ENCODE measurements at places on chromosomes 3 and 15.

DNA sequence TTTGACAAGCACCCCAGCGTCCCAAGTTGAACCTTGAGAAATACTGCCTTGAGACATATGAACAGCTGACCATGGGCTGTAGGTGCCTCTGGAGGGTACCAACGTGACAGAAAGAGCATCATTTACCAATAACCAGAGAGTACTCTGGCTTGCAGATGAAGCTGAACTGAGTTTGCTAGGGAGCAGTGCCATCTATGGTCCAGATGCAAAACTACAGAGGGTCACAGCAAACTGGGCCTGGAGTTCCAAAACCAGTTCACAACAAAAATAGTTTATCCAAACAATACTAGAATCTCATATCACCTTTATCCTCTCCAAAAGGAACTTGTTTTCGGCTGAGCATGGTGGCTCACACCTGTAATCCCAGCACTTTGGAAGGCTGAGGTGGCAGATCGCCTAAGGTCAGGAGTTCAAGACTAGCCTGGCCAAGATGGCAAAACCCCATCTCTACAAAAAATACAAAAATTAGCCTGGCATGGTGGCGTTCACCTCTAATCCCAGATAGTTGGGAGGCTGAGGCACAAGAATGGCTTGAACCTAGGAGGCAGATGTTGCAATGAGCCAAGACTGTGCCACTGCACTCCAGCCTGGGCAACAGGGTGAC lies 69.3 kb downstream of the CHAC1 start:
- DNase-seq, result peak; percentile 23

DNA sequence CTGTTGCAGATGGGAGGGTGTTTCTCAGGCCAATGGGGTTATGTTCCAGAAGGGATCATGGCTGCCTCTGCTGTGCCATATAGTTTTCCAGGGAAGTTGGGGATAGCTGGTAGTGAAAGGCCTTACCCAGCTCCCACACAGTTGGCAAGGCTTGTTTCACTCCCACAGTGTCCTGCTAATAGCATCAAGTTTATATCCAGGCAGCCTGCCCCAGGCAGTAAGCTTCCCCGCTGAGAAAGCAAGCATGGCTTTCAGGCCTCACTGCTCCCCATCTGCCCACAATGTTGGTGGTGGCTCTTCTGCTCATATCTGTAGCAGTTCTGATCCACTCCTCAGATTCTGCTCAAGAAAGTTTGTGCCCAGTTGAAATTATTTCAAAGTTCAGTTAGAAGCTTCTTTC lies 50.9 kb upstream of the DCBLD2 start:
- DNase-seq, result no peak

DNA sequence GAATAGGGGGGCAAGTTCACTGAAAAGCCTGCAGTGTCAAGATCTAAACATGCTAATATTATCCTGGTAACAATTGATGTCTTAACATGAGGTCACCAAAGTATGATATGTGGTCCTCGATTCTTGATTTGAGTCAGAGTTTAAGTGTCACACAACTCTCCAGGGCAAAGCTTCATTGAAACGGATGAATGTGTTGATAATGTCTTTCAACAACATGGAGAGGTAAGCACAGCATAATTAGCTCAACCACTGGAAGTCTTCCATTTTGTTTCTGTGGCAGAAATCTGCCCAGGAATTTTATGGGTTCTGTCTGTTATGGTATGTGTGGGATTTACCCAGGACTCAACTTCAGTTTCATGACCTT lies 591.5 kb downstream of the ZNF385D start:
- no peak for DNase-seq

DNA sequence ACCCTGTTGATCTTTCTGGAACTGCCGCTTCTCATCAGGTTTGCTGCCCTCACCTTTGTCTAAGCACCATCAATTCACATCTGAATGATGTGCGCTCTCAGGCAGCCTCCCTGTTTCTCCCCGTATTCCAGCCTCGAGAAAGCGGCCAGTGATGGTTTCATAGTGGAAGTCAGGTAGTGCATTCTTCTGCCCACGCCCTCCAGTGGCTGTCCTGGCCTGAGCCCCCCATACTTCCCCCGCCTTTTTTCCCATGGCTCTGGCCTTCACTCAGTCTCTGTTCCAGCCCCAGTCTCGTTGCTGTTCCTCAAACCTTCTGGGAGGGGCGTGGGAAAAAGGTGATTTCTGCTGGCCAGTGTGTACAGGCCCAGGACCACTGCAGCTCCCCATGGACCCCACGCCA lies 101.3 kb downstream of the ASB7 start:
- DNase-seq, result no peak

GRCh38 chr3:6779140-6779539 lies 81.8 kb upstream of the GRM7 start:
- DNase-seq, result no peak

DNA sequence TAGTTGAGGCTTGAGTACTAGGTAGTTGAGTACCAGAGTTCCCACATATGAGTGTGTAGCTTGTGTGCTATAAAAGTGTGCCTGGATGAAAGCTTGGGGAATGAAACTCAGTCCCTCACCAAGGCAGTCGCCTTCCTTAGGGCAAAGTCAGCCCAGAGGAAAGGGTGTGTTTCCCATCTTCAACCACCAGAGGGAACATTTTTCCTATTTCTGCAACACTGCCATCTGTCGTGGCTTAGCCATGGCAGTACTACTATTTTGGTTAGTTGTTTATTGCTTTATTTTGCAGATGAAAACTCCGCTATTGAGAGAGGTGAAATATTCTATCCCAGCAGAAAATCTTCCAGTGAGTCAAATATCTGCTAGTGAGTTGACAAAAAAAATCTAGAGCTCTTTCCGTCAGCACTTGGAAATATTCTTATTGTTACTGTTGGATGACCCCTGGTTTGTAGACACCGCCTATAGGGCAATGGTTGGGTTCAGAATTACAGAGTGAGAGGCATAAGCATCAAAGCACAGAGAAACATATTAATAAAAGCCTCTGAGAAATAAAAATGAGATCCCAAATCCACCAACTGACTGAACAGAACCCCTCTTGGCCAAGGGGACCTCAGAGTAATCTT lies 239.9 kb downstream of the CPNE4 start:
- DNase-seq, result peak; percentile 15

GRCh38 chr15:31169558-31169957 lies 68.0 kb upstream of the TRPM1 start:
- DNase-seq, result no peak

- DNase-seq, result peak; percentile 71
Observed at GRCh38 chr3:50274371-50275104, 4.3 kb upstream of the LSMEM2 start.

DNA sequence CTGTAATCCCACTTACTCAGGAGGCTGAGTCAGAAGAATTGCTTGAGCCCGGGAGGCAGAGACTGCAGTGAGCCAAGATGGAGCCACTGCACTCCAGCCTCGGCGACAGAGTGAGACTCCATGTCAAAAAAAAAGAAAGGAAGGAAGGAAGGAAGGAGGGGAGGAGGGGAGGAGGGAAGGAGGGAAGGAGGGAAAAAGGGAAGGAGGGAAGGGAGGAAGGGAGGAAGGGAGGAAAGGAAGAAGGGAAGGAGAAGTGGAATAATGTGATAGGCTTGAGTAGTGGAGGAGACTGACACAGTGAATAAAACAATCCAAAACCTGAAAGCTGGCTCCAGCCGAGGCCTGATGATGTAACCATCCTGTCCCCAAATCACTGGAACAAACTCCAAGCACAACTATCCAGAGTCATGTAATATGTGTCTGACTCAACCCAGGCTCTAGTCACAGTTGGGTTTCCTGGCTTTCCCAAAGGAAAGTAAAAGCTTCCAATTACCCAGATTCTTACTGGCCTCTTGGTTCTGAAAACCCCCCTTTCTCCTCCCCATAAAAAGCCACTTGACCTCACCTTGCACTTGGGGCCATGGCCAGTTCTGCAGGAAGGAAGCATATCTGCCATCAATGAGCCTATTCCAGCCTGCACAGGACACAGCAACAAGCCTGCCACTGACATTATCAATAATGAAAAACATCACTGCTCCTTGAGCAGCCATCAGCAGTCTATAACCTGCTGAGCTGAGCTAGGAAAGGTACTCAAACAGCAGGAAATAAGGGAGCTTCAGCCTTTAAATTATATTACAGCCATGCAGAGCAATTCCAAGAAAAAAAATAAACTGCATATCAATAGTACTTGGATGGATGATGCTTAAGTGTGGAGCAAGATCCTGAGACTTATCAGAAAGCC lies 48.3 kb downstream of the MB21D2 start:
- DNase-seq, result no peak

- no peak for DNase-seq
Observed at GRCh38 chr3:45771166-45771775, 25.1 kb downstream of the SLC6A20 start.

DNA sequence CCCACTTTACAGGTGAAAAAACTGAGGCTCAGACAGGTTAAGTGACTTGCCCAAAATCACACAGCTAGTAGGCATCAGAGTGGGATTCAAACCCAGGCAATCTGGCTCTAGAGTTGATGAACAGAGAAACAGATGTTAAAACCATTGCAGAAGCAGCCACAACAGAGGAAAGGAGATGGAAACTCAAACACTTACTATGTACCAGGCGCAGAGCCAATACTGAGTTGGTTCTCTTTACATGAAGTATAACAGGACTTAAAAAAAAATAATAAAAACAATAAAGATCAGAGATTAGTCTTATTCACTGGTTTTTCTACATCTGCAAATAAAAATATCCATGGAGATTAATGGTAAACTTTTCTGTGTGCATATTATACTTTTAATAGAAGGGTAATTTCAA lies 84.9 kb upstream of the SPATA12 start:
- no peak for DNase-seq

DNA sequence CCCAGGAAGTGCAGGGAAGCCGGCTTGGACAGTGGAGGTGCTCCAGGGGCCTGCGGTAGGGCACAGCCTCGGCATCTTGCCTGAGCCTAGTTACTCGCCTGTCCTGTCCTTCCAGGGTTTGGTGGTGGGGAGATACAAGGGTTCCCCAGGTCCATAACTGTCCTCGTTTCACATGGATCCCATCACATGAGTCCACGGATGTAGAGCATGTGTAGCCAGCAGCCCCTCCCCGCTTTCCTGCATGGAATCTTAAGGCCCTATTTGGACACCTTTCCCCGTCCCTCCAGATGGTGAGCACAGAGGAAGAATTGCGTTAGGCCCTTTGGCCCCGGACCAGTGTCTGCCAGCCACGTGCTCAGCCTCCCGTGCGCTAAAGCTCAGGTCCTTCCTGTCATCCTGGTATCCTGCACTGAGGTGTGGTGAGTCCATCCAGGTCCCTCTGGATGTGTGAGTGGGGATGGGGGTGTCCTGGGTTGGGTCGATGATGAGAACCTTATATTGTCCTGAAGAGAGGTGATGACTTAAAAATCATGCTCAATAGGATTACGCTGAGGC lies 230.4 kb downstream of the SNRPN start:
- no peak for DNase-seq

GRCh38 chr3:74039105-74039504 lies 414.4 kb upstream of the PDZRN3 start:
- DNase-seq, result no peak

DNA sequence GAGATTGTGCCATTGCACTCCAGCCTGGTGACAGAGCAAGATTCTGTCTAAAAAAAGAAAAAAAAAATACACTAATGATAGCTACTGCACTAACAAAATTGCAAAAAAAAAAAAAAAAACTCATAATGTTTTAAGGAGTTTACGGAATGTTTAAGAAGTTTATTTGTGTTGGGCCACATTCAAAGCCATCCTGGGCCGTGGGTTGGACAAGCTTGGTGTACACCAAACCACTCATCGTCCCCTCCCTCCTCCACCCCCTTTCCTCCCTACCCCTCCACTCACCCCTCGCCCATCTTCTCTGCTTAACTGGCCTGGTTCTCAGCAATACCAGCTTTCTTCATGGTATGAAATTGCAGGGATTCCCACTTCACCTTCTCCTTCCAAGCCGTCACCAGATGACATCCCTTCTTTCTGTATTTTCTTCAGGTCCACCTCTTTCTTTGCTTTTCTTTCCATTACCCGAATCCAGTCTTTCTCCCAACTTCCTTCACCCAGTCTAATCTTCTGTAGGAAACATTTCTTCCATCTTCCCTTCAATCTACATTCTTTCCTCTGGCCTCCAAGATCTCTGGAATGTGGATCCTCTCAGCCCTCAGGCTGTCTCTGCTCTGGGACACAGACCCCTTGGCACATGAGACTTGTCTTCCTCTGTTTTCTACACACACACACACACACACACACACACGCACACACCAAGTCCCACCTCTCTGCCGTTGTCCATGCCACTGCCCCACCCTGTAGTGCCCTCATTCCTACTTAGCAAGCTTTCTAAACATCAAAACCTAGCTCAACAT lies 3.5 kb upstream of the MESP1 start:
- DNase-seq, result no peak

- DNase-seq, result peak; percentile 90
Observed at GRCh38 chr3:188205992-188206416, 52.0 kb downstream of the LPP start.

DNA sequence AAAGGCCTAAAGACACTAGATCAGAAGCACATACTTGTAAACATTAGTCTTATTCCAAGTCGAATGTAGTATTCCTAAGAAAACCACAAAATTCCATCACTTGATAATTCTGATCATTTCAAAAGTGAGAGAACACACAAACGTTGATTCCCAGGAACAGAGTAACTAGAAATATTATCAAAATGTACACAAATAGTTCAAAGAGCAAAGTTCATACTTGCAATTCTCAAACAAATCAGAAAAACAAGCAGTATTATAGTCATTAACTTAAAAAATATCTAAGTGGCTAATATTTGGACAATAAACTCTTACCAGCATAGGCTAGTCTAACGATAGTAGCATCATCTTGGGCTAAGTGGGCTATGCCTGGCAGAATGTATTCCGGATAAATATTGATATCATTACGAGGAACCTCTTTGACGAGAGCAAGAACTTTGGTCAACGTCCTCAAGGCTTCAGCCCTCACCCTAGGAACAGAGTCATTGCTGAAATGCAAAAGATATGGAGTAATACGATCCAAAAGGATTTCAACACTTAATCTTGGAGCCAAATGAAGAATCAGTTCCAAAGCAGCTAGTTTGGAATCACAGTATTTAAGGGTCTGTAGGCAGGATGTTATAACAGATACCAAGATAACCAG lies 13.3 kb downstream of the PIK3R4 start:
- peak; percentile 67 for DNase-seq

- DNase-seq, result no peak
Observed at GRCh38 chr15:90760661-90761232, 43.6 kb downstream of the BLM start.

- no peak for DNase-seq
Observed at GRCh38 chr15:58078591-58078990, 13.1 kb upstream of the ALDH1A2 start.

DNA sequence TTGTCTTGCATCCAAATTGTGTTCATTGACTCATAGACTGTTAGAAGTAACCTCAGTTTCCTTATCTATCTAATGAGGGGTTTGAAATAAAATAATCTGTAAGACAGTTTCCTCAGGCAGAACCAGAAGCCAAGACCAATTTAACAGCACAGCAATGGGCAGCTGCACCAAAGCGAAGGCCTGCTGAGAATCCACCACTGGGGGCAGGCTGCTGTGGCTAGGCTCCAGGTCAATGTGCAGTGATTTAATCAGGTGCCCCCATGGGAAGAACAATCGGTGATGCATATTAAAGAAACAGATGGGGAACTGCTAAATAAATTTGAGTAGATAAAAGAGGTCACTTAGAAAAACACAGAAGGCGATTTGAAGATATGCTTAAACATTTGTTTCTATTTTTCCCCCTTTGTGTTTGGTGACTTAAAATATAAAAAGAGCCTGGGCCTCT lies 28.0 kb upstream of the TMOD3 start:
- DNase-seq, result no peak

- DNase-seq, result no peak
Observed at GRCh38 chr3:14766428-14767244, 52.1 kb upstream of the FGD5 start.

- no peak for DNase-seq
Observed at GRCh38 chr3:65689436-65689835, 349.3 kb downstream of the MAGI1 start.

All from large intestine (tissue), 12 donors.